Activated naive CD8-positive, alpha-beta T cell treated with anti-CD3 and anti-CD28 coated beads, Interleukin-2, amount 10 ng/mL, durations not matched to agents 7 days and 5 days (primary cell): ENCODE measurements at places on chromosomes 6 and 20. TPM values are rescaled to one million over a fixed set of nuclear protein-coding genes. Genes with fewer than 3 reads are reported as not detected.

TRIM40 gene
- not detected for total RNA-seq

HAO1 gene
- not detected for total RNA-seq

TREML1 gene
- total RNA-seq: not detected

GRCh38 chr20:19928328-19929011, 88.7 kb upstream of the NAA20 start:
- no peak overlapping the region for H3K4me3 ChIP-seq
- H3K36me3 ChIP-seq: no peaks in the 10 kb centered on the region
- no peak for DNase-seq
- no peaks in the 10 kb centered on the region for H3K4me1 ChIP-seq

- H3K36me3 ChIP-seq: no peaks in the 10 kb centered on the region
- no peak overlapping the region for H3K4me3 ChIP-seq
- DNase-seq: no peak
- no peaks in the 10 kb centered on the region for H3K27me3 ChIP-seq
- no peak overlapping the region for H3K27ac ChIP-seq
Measured at GRCh38 chr6:97865612-97866011, 582.6 kb upstream of the MMS22L start.

DNA sequence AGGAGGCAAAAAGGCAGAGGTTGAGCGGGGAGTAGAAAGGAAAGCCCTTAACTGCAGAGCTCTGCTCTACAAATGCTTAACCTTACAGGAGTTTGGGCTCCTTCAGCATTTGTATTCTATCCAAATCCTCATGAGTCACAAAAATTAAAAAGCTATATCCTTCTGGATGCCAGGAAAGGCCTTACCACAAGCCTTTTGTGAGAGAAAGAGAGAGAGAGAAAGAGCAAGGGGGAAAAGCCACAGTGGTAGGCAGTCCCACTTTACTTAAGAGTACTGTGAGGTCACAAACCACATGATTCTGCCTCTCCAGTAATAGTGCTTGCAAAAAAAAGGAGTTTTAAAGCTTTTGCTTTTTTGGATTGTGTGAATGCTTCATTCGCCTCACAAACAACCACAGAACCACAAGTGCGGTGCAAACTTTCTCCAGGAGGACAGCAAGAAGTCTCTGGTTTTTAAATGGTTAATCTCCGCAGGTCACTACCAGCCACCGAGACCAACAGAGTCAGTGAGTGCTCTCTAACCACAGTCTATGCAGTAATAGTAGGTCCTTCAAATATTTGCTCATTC, at the start of gene RUNX2:
Gene RUNX2 (plus strand): TSS at position 375 of the 567 bp plus-strand sequence. CDS start 397 bp downstream, outside the sequence.
- H3K27ac ChIP-seq: peak within 1 kb of the TSS; percentile 82
- no peaks in the 10 kb centered on the region for H3K27me3 ChIP-seq
- peaks cover 52% of the 10 kb centered on the region for H3K4me1 ChIP-seq
- DNase-seq: peak; percentile 36
- peak within 1 kb of the TSS; percentile 84 for H3K4me3 ChIP-seq

- no peak for DNase-seq
- no peak overlapping the region for H3K27ac ChIP-seq
- H3K4me3 ChIP-seq: no peak overlapping the region
- H3K36me3 ChIP-seq: no peaks in the 10 kb centered on the region
- peaks cover 7% of the 10 kb centered on the region for H3K27me3 ChIP-seq
Measured at GRCh38 chr20:58086763-58087561, 141.5 kb downstream of the ANKRD60 start.

DNA sequence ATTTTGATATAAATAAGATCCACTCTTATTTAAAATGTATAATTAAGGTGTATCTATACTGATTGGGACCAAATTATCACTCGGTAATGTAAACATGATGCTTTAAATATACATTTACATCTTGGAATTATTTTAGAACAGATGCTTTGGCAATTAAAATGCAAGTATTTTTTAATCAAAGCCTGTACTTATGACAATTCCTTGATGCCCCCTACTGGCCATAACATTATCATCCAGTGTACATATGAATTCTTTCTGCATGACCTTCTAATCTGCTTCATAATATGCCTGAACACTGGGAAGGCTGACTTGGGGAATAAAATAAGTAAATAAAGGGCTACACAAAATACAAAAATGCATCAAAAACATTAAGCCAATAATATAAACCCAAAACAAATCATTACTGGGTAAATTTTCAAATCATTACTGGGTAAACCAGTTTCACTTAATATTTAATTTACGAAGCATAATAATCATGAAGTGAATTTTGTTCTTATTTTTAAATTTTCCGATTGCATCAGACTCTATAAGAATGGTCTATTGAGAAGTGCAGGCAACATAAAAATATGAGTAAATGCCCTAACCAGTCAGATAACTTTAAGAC, 65.1 kb downstream of the CGA start:
- no peak for DNase-seq
- no peak overlapping the region for H3K4me3 ChIP-seq
- H3K36me3 ChIP-seq: no peaks in the 10 kb centered on the region
- no peak overlapping the region for H3K27ac ChIP-seq
- H3K4me1 ChIP-seq: no peaks in the 10 kb centered on the region

- peak overlapping the region; percentile 90 for H3K4me3 ChIP-seq
- no peak for DNase-seq
- H3K27ac ChIP-seq: peak overlapping the region; percentile 91
- H3K27me3 ChIP-seq: peaks cover 2% of the 10 kb centered on the region
Measured at GRCh38 chr6:25041485-25042035, 105.8 kb upstream of the RIPOR2 start.

DNA sequence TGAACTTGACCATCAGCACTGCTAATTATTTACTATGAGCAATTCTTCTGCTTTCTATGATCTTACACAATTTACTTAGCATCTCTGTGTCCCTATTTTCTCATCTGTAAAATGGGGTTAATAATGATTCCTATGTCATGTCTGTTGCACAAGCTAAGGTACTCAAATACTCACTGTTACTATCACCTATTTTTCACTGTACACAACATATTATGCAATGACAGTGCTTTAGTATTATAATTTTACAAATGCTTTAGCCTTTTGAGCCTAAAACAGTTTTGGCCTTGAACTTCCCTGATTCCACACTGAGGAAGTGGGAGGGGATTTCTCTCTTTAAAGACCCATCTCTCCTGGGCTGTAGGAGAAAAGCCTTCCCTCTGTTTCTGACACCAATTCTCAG, 36.9 kb upstream of the THEMIS start:
- no peaks in the 10 kb centered on the region for H3K27me3 ChIP-seq
- H3K27ac ChIP-seq: no peak overlapping the region
- H3K4me1 ChIP-seq: peaks cover 51% of the 10 kb centered on the region
- peaks cover 24% of the 10 kb centered on the region for H3K36me3 ChIP-seq
- H3K4me3 ChIP-seq: no peak overlapping the region

- H3K36me3 ChIP-seq: no peaks in the 10 kb centered on the region
- H3K4me1 ChIP-seq: no peaks in the 10 kb centered on the region
- no peak overlapping the region for H3K4me3 ChIP-seq
- DNase-seq: no peak
- no peak overlapping the region for H3K27ac ChIP-seq
- H3K27me3 ChIP-seq: peaks cover 2% of the 10 kb centered on the region
Measured at GRCh38 chr6:54072635-54073313, 38.5 kb upstream of the MLIP start.

GRCh38 chr6:167487749-167488664, 163.1 kb downstream of the TTLL2 start:
- no peak overlapping the region for H3K27ac ChIP-seq
- no peak for DNase-seq
- no peaks in the 10 kb centered on the region for H3K36me3 ChIP-seq

DNA sequence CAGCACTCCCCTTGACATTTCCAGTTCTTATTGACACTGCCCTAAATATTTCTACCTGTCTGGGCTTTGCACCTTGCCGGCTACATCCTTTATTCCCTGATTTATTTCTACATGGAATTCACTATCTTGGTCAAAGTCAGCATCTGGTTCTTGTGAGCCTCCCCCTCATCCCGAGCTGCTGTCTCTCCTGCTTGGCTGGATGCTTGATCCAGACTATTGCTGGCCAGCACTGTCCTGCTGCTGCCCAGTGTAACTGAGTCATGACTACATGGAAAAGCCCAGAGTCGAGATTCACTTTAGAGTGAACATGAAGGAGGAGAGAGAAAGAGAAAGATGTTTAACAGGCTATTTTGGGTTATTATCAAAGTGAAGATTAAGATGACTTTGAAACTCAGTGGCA, 142.2 kb downstream of the OPN5 start:
- no peaks in the 10 kb centered on the region for H3K4me1 ChIP-seq
- H3K27me3 ChIP-seq: no peaks in the 10 kb centered on the region
- no peak overlapping the region for H3K4me3 ChIP-seq
- DNase-seq: no peak

DNA sequence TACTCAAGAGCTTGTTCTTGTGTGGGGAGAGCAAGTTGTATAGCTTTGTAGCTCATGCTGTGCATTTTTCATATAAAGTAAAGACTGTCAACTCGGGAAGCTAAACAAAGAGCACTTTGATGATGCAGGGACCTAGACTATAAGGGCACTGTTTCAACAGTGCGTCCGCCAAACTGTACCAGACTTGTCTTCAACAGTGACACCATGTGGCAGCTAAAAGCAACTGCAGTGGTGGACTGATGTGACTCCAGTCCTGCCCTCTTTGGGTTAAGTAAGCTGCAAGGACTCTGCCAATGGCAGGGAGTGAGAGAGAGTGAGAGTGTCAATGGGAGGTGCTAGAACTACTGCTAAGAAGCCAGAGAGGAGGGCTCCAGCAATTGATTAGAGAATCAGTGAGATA, 48.1 kb upstream of the MC3R start:
- no peaks in the 10 kb centered on the region for H3K4me1 ChIP-seq
- H3K27ac ChIP-seq: no peak overlapping the region

- DNase-seq: no peak
- H3K27ac ChIP-seq: no peak overlapping the region
- H3K4me3 ChIP-seq: no peak overlapping the region
- no peaks in the 10 kb centered on the region for H3K4me1 ChIP-seq
- peaks cover 22% of the 10 kb centered on the region for H3K27me3 ChIP-seq
- H3K36me3 ChIP-seq: no peaks in the 10 kb centered on the region
Measured at GRCh38 chr6:32427218-32427617, 12.5 kb upstream of the HLA-DRA start.

DNA sequence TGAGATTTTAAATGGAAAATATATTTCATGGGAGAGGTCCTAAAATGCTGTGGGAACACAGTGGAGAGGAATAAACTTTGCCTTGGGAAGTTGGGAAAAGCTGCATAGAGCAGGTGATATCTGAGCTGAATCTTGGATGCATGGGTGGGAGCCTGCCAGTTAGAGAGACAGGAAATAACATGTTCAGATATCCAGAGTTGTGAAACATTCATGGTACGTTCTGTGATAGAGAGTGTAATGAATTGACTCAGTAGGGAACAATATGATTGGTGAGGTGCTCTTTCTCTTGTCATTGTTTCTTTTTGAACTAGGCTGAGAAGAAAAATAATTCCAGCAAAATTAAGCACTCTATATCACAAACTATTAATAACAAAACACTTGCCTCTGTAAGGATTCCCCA, 72.8 kb downstream of the RPS12 start:
- peaks cover 2% of the 10 kb centered on the region for H3K27me3 ChIP-seq
- H3K36me3 ChIP-seq: no peaks in the 10 kb centered on the region
- H3K4me3 ChIP-seq: no peak overlapping the region
- no peaks in the 10 kb centered on the region for H3K4me1 ChIP-seq
- no peak for DNase-seq

GRCh38 chr20:13684566-13685222, 46.0 kb upstream of the TASP1 start:
- peaks cover 3% of the 10 kb centered on the region for H3K27me3 ChIP-seq
- peaks cover 4% of the 10 kb centered on the region for H3K4me1 ChIP-seq
- H3K4me3 ChIP-seq: no peak overlapping the region
- H3K27ac ChIP-seq: no peak overlapping the region
- DNase-seq: no peak
- no peaks in the 10 kb centered on the region for H3K36me3 ChIP-seq

DNA sequence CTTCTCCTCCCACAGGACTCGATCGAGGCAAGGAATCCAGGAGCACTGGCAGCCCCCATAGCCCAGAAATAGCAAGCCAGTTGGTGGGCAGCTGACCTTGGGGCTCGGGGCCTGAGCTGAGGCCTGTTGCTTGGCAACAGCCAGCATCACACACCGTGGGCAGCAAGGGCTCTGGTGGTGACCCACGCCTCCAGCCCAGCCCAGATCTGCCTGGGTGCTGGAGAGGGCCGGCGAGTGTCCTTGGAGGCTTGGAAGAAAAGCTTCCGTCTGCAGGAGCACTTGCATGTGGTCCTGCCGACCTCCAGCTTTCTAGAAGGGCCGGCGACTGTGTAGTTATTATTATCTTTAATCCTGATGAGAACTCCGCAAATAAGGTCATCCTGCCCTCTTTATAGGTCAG, 67.3 kb downstream of the STK35 start:
- no peak overlapping the region for H3K27ac ChIP-seq
- DNase-seq: no peak
- H3K27me3 ChIP-seq: peaks cover 4% of the 10 kb centered on the region

DNA sequence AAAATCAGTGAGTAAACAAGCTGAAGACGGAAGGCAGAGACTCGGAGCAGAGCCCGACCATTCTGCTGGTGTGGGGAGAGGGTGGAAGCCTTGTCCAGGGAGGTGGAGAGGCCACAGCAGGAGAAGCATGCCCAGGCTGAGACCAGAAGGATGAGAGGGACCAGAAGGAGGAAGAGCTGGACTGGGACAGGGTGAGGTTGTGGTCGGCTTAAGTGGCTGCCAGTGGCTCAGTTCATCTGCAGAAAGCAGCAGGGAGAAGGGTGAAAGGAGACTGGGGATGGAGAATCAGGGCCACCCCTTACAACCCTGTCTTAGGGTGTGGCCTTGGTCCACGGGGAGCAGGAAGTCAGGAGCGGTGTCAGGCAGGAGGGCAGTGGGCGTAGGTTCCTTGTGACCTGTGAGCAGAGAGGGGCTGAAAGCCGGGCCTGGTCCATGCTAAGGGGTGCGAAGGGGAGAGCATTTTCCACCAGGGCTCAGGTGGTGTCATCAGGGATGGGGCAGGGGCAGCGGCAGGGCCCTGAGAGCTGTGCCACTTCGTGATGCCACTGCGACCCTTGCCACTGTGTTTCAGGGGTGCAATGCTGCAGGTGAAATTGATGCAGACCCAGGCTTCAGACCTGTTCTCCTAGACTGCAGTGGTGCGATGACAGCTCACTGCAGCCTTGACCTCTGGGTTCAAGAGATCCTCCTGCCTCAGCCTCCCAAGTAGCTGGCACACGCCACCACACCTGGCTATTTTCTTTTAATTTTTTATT, 81.1 kb downstream of the TTLL2 start:
- no peak overlapping the region for H3K27ac ChIP-seq
- no peak for DNase-seq
- peaks cover 3% of the 10 kb centered on the region for H3K4me1 ChIP-seq
- peaks cover 7% of the 10 kb centered on the region for H3K27me3 ChIP-seq

- DNase-seq: no peak
- H3K4me3 ChIP-seq: peak overlapping the region; percentile 87
- H3K27me3 ChIP-seq: peaks cover 43% of the 10 kb centered on the region
- peaks cover 15% of the 10 kb centered on the region for H3K4me1 ChIP-seq
Measured at GRCh38 chr6:12956991-12957320, 240.4 kb downstream of the PHACTR1 start.

- H3K4me3 ChIP-seq: peak overlapping the region; percentile 41
- peaks cover 7% of the 10 kb centered on the region for H3K27me3 ChIP-seq
- H3K27ac ChIP-seq: peak overlapping the region; percentile 66
- H3K36me3 ChIP-seq: peaks cover 5% of the 10 kb centered on the region
- DNase-seq: no peak
- peaks cover 23% of the 10 kb centered on the region for H3K4me1 ChIP-seq
Measured at GRCh38 chr20:3788685-3789155, 2.2 kb upstream of the CENPB start.
